NCI-H1105 (cell line): ENCODE measurements at places on chromosomes 12 and 14.

- DNase-seq = no peak
Measured at GRCh38 chr12:42587601-42588523, 1.7 kb downstream of the PRICKLE1 start.

- DNase-seq = no peak
Measured at GRCh38 chr12:78036874-78037273, 206.2 kb downstream of the NAV3 start.

- DNase-seq = no peak
Measured at GRCh38 chr14:103638594-103638993, 9.6 kb downstream of the KLC1 start.

- DNase-seq = peak; percentile 79
Measured at GRCh38 chr12:132153501-132154340, 9.5 kb downstream of the NOC4L start.
